ENCODE measurements at places on chromosomes 3 and 15. TPM values are rescaled to one million over a fixed set of nuclear protein-coding genes. Genes with fewer than 3 reads are reported as not detected.

TMEM108 gene
- 0.79 TPM for total RNA-seq

GNB4 gene
- total RNA-seq = 62.7 TPM

HRG gene
- not detected for total RNA-seq

FES gene
- total RNA-seq = 13.7 TPM

UROC1 gene
- not detected for total RNA-seq

TMEM212 gene
- total RNA-seq = not detected

ALG1L2 gene
- not detected for total RNA-seq

LMAN1L gene
- not detected for total RNA-seq

PRR20G gene
- total RNA-seq = not detected

ERICH6 gene
- not detected for total RNA-seq

All from MG63 (cell line).